ENCODE measurements at places on chromosomes 3 and 15.

DNA sequence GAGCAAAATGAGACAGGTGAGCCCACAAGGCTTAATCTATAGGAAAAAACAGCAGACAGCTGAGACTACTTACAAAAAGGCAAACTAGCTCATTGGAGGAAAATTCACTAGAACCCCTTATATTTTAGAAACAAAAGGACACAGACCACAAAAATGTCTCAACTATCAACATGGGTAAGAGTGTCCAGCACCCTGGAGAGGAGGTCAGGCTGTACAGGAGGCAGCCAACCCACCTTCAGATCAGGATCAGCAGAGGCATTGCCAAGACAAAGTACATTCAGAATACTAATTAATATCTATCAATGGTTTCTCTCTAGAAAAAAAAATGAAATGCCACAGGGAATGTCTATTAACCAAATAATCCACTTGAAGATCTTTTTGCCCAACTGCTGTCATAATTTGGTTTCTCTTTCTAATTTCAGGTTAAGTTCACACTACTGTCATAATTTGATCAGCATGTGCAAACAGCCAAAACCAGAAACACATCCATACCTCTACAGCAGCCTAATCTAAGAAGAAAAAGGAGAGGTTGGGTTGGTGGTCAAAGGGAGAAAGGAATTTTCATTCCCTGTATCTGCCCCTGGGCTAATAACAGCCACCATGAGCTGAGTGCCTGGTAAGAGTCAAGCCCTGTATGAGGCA, 26.0 kb upstream of the THBS1 start:
- DNase-seq = no peak

DNA sequence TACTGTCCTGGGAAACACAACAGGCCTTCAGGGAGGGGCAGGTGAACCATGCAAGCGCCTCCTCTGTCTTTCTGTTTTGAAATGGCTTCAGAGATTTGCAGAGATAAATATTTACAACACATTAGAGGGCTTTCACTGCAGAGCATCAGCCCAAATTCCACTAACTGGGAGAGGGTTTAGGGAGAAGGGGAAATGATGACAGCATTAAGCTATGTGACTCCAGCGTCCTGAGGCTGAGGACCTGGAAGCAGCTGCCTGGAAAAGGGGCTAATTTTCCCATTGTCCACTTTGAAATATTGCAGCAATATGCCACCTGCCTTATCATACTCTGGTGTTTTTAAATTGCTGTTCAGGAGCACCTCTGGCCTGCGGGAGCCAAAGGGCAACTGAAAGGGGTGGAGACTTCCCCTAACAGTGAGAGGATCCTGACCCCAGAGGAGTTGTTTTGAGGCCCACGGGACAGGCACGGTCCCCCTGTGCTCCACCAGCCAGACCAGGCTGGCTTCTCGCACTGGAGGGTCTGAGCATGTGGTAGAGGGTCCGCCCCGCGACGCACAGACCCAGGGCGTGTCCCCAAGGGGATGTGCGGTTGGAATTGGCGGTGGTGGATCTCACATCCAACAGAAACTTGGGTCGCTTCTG, 110.6 kb downstream of the XXYLT1 start:
- no peak for DNase-seq

DNA sequence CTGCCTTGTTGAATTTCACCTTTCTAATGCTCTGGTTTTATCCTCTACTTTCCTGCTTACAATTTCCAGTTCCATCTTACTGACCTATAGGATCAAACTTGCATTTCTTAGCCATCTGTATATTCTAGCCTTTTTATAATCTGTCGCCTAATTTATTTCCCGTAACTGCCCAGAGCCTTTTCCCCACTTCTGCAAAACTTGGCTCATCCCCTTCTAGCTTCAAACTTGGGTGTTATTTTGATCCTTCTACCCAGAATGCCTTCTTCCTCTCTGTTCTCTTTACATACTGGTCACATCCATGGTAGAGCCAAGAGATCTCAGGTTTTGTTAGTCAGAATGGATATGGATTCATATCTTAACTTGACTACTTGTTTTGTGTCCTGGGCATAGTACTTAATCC, 2.6 kb downstream of the SACM1L start:
- DNase-seq = no peak

GRCh38 chr15:39578851-39579486, 1.9 kb upstream of the THBS1 start:
- no peak for DNase-seq

DNA sequence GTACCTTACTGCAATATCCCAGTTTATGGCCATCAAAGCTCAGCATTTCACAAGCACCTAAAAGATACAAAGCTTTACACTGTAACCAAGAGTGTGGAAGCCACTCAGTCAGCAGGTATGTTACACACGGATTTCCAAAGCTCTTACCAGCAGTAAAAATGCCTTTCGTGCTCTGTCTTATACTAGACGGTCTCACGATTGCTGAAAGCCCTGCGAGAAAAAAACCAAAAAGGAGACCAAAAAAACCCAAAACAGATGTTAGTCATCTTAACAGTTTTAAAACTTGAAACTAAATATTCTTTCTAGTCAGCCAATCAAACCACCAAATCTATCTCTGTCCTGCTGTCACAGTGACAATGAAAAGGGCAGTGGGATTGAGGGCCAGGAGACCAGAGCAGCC, 39.0 kb downstream of the TAMM41 start:
- DNase-seq = no peak

- DNase-seq = no peak
Measured at GRCh38 chr3:81289676-81290075, 471.8 kb downstream of the GBE1 start.

DNA sequence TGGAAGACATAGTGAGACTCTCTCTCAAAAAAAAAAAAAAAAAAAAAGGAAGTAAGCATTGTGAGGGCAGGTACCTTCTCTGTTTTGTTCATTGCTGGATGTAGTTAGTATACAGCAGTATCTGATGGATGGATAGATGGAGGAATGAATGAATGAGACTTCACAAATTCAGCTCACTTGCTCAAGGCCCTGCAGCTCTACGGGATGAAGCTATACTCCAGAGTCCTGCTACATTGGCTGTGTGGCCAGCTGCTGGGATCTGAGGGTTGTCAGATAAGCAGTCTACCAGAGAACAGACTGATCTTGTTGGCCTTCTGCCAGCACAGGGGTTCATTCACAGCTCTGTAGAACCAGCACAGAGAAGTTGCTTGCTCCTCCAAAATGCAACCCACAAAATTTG, 35.0 kb downstream of the MLH1 start:
- no peak for DNase-seq

DNA sequence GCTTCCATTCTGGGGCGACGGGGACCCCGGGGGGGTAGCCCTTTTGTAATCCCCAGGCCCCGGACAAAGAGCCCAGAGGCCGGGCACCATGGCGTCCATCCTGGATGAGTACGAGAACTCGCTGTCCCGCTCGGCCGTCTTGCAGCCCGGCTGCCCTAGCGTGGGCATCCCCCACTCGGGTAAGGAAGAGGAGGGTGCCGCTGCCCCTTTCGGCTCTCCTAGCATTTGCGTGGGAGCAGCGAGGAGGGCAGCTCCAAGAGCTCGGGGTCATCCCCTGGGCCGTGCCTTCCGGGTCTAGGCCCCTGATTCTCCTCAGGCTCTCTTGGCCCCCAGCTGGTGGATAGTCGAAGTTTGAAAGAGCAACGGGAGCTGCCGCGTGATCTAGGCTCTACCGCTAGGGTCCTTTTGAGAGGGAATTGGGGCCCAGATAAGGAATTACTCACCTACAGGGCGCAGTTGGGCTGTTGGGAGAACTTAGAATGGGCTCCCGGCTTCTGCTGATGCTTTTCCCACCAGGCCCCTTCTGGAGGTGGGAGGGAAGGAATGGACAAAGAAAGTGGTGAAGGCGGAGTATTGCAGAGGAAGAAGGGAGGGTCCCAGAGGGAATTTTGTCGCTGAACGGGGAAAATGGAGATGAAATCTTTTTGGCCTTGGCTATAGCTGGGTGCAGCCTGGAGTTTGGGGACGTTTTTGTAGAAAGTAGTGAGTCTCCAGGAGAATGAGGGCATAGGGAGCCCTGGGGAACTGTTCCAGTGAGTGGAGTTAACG, 615 bp downstream of the VPS18 start:
- peak; percentile 80 for DNase-seq

- DNase-seq = no peak
Measured at GRCh38 chr3:135667061-135667460, 298.5 kb upstream of the PPP2R3A start.

GRCh38 chr3:55296791-55297190, 190.3 kb downstream of the WNT5A start:
- no peak for DNase-seq

GRCh38 chr3:167992381-167992780, 103.3 kb downstream of the GOLIM4 start:
- DNase-seq = no peak

- DNase-seq = no peak
Measured at GRCh38 chr15:66066481-66066880, 187.1 kb downstream of the MEGF11 start.

- peak; percentile 63 for DNase-seq
Measured at GRCh38 chr3:32817257-32817557, 590 bp upstream of the TRIM71 start.

DNA sequence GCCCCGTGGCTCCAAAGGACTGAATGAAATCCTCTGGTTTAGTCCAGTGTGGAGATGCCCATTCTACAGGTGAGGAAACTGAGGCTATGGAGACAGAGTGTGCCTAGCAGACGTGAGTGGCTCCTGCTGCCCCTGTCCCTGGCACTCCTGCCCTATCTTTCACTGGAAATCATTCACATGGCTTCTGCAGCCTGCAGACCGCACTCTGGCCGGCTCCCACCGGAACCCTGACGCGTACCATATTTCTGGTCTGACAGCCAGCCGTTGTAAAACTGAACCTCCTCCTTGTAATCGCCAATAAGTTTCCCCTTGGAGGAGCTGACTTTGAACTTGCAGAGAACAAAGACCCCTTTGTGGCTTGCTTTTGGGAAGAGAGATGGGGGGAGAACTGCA, 136.5 kb downstream of the CHSY1 start:
- no peak for DNase-seq

GRCh38 chr3:161415506-161416231, 44.4 kb upstream of the SPTSSB start:
- no peak for DNase-seq

DNA sequence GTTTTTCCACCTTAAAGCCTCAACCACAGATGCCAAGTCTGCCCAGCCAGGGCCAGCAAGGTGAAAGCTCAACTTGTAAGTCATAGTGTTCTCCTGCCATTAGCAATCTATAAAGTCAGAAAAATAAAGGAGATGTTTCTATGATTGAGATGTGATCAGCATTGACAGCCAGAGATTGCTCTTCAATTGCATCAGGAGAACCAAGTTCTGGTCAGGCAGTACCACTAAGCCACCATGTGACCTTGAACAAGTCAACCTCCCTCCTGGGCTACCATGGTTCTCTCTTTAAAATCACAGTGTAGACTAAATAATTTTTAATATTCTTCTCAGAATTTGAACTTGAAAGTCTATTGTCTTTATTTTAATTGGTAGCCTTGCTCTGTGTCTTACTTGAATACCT, 220.3 kb upstream of the HES1 start:
- no peak for DNase-seq

- DNase-seq = no peak
Measured at GRCh38 chr3:145489011-145489410, 672.0 kb downstream of the PLOD2 start.

- DNase-seq = no peak
Measured at GRCh38 chr3:59249004-59249403, 199.2 kb upstream of the CFAP20DC start.

DNA sequence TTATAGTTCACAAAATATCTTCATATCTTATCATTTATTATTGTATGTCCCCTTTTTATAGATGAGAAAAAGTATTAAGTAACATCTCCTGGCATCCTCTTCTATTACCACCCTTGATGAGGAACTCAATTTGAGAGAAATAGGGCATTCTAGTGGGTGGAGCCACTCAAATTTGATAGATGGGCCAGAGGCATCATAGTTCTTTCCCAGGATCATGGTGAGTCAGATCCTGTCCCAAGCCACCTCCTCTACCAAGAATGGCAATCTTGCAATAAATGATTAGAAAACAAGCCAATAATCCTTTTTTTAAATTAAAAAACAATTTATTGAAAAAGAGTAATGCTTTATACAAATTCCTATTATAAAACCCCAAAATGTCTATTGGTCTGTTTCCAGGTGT, 16.8 kb downstream of the CLDN1 start:
- no peak for DNase-seq

DNA sequence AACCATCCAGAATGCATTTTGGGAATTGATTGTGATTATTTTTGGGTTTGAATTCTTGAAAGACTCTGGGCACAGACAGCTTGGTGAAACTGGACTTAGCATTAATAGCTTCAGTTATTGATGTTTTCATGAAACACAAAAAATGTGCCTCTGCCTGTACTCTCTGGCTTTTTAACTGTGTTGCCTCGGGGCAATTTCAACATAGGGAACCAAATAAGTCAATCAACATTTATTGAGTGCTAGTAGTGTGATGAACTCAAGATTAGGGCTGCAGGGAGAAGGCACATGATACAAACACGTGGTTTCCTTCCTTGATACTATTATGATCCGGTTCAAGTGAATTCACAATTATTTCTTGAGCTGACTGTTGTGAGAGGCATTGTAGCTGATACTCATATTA, 50.8 kb downstream of the UNC13C start:
- DNase-seq = no peak

DNA sequence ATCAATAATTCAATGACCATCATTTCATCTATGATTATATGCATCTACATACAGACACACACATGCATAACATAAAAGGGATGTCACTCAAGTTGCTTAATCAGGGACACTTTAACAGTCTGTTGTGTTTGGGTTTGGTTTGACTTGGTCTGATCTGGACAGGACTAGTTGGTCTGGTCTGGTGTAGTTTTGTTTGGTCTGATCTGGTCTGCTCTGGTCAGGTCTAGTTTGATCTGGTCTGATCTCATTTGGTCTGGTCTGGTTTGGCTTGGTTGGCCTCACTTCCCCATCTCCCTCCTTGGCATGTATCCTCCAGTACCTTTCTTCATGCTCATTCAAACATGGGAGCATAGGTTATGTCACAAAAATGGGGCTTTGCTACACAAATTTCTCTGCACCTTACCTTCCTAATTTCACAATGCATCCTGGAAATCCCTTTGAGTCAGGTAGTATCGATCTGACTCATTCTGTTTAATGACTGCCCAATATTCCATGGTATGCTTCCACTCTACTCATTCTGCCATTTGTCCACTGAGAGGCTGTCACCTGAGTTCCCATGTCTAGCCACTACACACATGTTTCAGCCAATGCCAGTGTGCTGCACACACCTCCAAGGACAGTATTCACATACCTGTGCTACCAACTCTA, 73.0 kb upstream of the TPM1 start:
- no peak for DNase-seq

DNA sequence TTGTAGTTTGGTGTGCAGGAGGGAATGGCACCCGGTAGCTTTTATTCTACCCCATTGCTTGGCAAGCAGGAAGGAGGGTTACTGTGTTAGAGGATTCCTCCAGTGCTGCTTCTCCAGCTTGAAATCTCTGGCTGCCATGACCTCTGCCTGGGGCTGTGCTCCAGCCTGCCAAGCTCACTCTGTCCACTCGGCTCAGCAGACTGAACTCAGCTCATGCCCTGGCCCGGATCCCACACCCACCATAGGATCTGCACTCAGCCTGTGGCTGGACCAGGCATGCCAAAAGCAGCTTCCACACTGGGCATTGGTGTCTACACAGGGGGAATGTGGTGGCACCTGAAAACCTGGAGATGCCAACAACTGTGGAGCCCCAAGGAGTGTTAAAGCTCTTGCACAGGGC, 26.3 kb downstream of the CLDN16 start:
- DNase-seq = no peak
